ENCODE measurements at places on chromosomes 2 and 18. TPM values are rescaled to one million over a fixed set of nuclear protein-coding genes. Genes with fewer than 3 reads are reported as not detected.

Gene IL36G
- not detected for total RNA-seq

Gene CPO
- total RNA-seq: not detected

Gene RAD51AP2
- not detected for total RNA-seq

Gene GAD1
- total RNA-seq: 0.86 TPM

Gene NETO1
- total RNA-seq: not detected

Gene SERPINB10
- not detected for total RNA-seq

Gene MDH1
- total RNA-seq: 275 TPM

Gene FAM237A
- total RNA-seq: not detected

Gene LHCGR
- total RNA-seq: not detected

Gene ARID5A
- 349 TPM for total RNA-seq

Gene ZAP70
- 167 TPM for total RNA-seq

DNA sequence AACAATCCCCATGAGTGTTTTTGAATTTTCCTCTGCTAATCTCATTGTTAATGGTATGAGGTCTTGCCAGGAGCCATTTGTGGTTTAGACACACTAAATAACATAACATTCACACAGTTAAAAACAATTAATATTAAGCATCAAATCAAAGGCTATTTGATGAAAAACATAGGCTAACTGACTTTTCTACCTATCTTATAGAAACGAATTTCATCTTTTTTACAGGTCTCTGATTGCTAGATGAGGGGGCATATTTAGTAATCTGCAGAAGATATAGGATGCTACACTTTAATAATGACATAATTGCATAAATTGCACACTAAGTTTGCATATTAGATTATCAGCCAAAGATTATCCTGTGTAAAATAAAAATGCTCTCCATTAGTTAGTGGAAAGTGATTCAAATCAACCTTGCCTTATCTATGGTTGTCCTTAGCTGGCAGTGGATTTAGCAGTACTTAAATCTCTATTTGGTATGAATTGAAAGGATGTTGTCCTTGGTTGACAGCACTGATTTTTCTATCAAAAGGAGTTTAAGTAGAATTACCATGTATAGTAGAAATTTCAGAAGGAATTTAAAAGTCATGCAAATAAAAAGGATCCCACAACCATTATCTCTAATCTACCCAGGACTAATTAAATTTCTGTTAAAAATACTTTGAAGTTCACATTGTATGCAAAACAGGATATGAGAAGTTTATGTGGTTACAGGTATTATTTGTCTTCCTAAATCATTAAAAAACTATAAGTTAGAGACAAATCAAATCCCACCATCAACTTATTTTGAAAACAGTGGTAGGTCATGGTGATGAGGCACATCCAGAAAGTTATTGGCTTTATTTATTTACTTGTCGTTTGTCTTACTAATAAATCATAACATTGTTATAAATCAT is 50.6 kb upstream of the SPAG16 start:
- H3K4me3 ChIP-seq: no peak overlapping the region
- H3K27me3 ChIP-seq: peaks cover 23% of the 10 kb centered on the region
- peaks cover 11% of the 10 kb centered on the region for H3K4me1 ChIP-seq
- DNase-seq: no peak
- H3K27ac ChIP-seq: peak overlapping the region; percentile 51
- H3K36me3 ChIP-seq: no peaks in the 10 kb centered on the region

DNA sequence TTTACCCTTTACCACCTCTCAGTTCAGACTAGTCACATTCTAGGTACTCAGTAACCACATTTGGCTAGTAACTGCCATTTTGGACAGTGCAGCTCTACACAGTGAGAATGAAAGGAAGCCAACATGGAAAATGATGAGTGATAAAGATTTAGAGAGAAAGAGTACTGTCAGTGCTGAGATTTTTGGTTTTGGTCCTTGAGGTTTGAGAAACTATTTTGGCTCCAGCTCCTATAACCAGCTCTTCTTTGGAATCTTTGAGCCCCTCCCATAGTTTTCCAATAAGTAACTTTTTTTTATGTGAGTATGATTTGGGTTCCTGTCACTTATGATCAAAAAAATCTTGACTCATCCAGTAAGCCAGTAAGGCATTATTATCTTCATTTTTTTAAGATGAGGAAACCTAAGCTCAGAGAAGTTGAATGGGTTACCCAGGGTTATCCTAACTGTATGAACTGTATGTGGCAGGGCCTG is 173.0 kb downstream of the BABAM2 start:
- H3K27me3 ChIP-seq: no peaks in the 10 kb centered on the region
- no peak overlapping the region for H3K4me3 ChIP-seq
- no peaks in the 10 kb centered on the region for H3K4me1 ChIP-seq
- no peak overlapping the region for H3K27ac ChIP-seq
- DNase-seq: no peak

DNA sequence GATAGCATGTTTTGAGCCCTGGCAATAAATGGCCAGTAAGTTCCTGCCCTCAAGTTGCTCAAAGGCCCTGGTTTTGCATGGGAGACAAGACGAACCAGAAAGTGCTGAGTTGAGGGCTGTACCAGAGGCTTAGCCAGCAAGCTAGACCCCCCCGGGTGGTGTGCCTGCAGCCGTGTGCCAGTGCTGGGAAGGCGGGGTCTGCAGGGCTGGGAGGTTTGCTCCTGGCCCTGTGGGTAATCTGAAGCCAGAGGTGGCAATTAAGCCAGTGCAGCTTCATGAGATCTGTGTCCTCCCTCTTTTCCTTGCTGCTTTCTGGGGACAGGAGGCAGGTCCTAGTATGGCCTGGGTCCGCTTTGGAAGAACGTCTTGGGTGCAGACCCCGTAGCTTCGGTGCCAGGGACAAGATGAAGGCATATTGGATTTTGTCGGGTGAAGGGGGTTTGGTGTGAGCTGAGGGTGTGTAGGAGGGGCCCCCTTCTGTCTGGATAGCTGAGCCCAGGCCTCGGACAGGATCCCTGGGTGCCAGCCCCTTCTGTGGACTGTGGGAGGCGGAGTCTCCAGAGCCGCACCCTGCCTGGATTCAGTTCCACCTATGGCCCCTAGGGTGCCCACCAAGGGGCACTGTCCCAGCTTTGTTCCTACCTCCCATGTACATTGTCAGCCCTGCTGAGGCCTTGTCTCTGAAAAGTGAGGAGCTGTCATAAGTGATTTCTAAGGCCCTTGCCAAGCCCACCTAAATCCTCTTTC is 15.6 kb downstream of the ATOH8 start:
- H3K27ac ChIP-seq: no peak overlapping the region
- H3K36me3 ChIP-seq: no peaks in the 10 kb centered on the region
- no peak overlapping the region for H3K4me3 ChIP-seq
- H3K4me1 ChIP-seq: peaks cover 2% of the 10 kb centered on the region
- H3K27me3 ChIP-seq: peaks cover 40% of the 10 kb centered on the region
- no peak for DNase-seq

- H3K27me3 ChIP-seq: no peaks in the 10 kb centered on the region
- peak; percentile 86 for DNase-seq
- H3K36me3 ChIP-seq: no peaks in the 10 kb centered on the region
- no peaks in the 10 kb centered on the region for H3K4me1 ChIP-seq
- H3K27ac ChIP-seq: no peak overlapping the region
- no peak overlapping the region for H3K4me3 ChIP-seq
Measured at GRCh38 chr2:74334931-74335333, 8.3 kb downstream of the SLC4A5 start.

DNA sequence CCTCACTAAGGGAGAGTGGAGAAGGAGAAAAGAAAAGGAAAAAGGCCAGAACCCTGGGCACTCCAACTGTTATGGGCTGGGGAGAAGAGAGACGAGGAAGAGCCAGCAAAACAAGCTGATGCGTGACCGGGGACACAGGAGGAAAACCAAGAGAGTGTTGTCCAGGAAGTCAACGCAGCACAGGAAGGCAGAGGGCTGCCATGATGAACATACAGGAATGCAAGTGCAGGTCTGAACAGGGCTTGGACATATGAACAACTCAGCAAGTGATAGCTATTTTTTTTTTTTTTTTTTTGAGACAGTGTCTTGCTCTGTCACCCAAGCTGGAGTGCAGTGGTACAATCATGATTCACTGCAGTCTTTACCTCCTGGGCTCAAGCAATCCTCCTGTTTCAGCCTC is 28.4 kb downstream of the SIX3 start:
- DNase-seq: no peak
- no peak overlapping the region for H3K4me3 ChIP-seq
- no peaks in the 10 kb centered on the region for H3K36me3 ChIP-seq
- no peak overlapping the region for H3K27ac ChIP-seq
- H3K27me3 ChIP-seq: peaks cover 15% of the 10 kb centered on the region

- no peak overlapping the region for H3K27ac ChIP-seq
- no peak overlapping the region for H3K4me3 ChIP-seq
- H3K27me3 ChIP-seq: no peaks in the 10 kb centered on the region
- no peaks in the 10 kb centered on the region for H3K36me3 ChIP-seq
Measured at GRCh38 chr2:166229678-166230023, 101.8 kb upstream of the SCN1A start.

GRCh38 chr2:201969938-201970785 is 63.5 kb upstream of the FZD7 start:
- H3K36me3 ChIP-seq: no peaks in the 10 kb centered on the region
- H3K4me1 ChIP-seq: no peaks in the 10 kb centered on the region
- H3K27me3 ChIP-seq: no peaks in the 10 kb centered on the region
- no peak overlapping the region for H3K27ac ChIP-seq
- no peak overlapping the region for H3K4me3 ChIP-seq

DNA sequence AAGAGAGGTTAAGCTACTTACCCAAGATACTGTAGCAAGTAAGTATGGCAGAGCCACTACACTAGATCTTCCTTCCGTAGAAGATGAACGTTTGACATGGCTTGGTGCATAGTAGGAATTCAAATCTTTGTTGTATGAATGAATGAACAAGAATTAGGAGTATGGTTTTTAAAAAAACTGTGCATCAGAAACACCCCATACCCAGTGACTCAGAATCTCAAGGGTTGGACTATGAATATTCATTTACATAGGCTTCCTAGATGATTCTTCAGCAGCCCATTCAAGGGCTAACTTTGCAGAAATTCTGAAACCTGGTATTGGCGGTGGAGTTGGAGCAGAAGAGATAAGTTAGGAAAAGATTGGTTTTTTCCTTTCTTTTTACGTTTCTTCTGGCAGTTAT is 5.4 kb downstream of the ACTR3 start:
- H3K27ac ChIP-seq: peak overlapping the region; percentile 54
- peaks cover 78% of the 10 kb centered on the region for H3K4me1 ChIP-seq

- peaks cover 3% of the 10 kb centered on the region for H3K27me3 ChIP-seq
- H3K4me3 ChIP-seq: no peak overlapping the region
- no peak for DNase-seq
- H3K36me3 ChIP-seq: no peaks in the 10 kb centered on the region
- H3K27ac ChIP-seq: no peak overlapping the region
Measured at GRCh38 chr2:222842491-222843174, 18.2 kb upstream of the ACSL3 start.

DNA sequence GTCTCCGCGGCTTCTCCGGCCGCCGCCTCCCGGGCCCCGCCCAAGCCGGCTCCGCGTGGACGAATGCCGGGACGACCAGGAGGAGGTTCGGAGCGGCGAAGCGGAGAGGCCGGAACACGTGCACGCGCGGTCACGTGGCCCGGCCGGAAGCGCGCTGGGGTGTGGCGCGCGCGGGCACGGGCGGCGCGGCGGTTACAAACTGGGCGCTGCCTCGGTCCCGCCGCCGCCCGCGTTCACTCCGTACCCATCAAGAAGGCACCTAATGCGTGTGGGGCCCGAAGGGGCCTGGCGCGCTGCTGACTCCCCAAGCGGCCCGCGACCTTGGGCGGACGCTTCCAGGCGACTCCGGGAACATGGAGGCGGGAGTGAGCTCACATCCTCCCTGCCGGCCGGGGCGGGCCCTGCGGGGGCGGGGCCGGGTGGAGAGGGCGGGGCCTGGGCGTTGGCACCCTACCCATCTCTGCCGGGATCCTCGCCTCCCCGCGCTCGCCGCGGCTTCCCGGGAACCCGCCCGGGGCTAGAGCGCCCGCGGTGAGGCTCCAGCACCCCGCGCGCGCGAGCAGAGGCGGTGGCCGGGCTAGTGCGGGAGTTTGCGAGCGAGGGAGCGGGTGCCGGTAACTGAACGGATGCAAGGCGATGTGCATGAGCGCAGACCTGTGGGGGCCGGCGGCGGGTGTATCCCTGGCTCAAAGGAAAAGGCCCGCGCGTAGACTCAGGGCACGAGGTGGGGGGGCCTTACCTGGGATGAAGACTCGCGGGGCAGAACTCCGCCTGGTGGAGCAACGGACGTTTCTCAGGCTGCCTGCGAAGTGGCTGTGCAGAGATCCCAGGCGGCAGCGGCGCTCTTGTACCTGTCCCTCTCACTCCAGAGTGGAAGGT is at the start of gene TMEM185B:
Gene TMEM185B (minus strand): TSS at position 367 of the 879 bp plus-strand sequence. CDS start 424 bp downstream, outside the sequence.
- peaks cover 43% of the 10 kb centered on the region for H3K4me1 ChIP-seq
- peak; percentile 93 for DNase-seq
- H3K4me3 ChIP-seq: peak within 1 kb of the TSS; percentile 80
- no peaks in the 10 kb centered on the region for H3K27me3 ChIP-seq
- peaks cover 40% of the 10 kb centered on the region for H3K36me3 ChIP-seq
- H3K27ac ChIP-seq: peak within 1 kb of the TSS; percentile 87

DNA sequence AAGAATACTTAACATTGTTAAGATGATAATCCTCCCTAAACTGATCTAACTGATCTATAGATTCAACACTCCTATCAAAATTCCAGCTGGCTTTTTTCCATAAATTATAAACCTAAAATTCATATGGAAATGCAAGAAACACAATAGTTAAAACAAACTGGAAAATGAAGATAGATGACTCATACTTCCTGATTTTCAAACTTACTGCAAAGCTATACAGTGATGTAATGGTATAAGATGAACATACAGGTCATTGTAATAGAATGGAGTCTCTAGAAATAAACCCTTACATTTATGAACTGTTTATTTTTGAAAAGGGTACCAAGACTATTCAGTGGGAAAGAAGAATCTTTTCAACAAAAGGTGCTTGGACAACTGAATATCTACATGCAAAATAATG is 32.3 kb downstream of the UBXN4 start:
- peaks cover 10% of the 10 kb centered on the region for H3K4me1 ChIP-seq
- H3K27me3 ChIP-seq: no peaks in the 10 kb centered on the region
- no peak overlapping the region for H3K4me3 ChIP-seq
- peaks cover 43% of the 10 kb centered on the region for H3K36me3 ChIP-seq
- DNase-seq: no peak
- H3K27ac ChIP-seq: peak overlapping the region; percentile 74

GRCh38 chr18:3726238-3726951 is 276.4 kb downstream of the TGIF1 start:
- no peaks in the 10 kb centered on the region for H3K36me3 ChIP-seq
- no peak for DNase-seq
- peaks cover 25% of the 10 kb centered on the region for H3K27me3 ChIP-seq
- no peak overlapping the region for H3K27ac ChIP-seq

- no peak for DNase-seq
- no peaks in the 10 kb centered on the region for H3K36me3 ChIP-seq
- H3K4me1 ChIP-seq: no peaks in the 10 kb centered on the region
- peaks cover 2% of the 10 kb centered on the region for H3K27me3 ChIP-seq
- no peak overlapping the region for H3K27ac ChIP-seq
Measured at GRCh38 chr2:60174146-60174545, 379.3 kb downstream of the BCL11A start.

GRCh38 chr2:189821953-189822748 is 37.9 kb downstream of the PMS1 start:
- H3K27ac ChIP-seq: no peak overlapping the region
- no peaks in the 10 kb centered on the region for H3K27me3 ChIP-seq
- H3K36me3 ChIP-seq: peaks cover 33% of the 10 kb centered on the region
- no peak overlapping the region for H3K4me3 ChIP-seq
- no peak for DNase-seq
